ENCODE measurements at places on chromosomes 7 and 10.

DNA sequence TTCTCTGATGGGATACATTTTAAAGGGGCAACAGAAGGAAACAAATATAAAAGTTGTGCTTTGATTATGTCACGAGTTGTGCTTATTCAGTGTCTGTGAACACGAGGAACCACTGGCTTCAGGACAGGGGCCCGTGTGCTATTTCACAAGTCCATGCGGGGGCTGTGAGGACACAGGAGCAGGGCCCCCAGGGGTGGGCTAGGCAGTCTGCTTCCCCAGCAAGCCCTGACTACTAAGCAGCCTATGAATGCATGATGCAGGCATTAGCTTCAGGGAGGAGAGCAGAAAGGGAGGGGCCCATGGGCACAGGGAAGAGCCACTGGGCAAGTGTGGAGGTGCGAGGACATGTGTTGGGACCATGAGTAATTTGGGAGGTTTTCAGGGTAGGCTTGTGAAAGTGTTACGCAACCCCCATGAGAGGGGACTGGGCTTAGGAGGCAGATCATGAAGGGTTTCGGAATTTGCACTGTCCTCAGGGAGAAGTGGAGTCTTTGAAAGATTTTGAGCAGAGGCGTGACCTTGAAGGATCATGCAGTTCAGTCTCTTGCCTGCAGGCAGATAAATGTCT, 424.9 kb downstream of the CALN1 start:
- no peak for DNase-seq

DNA sequence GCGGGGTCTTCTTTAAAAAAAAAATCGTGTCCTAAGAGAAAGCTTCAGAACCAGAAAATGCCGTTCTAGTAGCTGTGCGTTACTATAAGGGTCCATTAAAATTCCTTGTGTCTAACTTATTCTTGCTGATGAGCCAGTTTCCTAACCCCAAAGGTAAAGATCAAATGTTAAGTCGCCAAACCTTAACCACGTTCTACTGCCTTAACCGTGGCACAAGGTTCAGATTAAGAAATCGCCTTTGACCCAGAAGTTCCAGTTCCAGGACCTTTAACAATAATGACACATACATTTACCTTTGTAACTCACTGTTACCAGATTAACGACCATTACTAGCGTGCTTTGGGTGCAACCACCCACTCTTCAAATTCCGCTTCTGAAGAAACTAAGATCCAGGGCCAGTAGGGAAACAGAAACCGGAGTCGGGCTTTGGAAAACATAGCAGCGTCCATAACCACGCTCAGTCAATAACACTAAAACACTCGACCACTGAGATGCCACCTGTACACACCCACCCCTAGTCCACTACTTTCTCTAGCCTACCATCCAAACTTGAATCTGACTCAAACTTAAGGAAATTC, 620 bp downstream of the BET1 start:
- no peak for DNase-seq

GRCh38 chr7:68143345-68143744, 1146.7 kb downstream of the TYW1 start:
- no peak for DNase-seq

- no peak for DNase-seq
Observed at GRCh38 chr10:125073996-125074395, 86.4 kb downstream of the CTBP2 start.

DNA sequence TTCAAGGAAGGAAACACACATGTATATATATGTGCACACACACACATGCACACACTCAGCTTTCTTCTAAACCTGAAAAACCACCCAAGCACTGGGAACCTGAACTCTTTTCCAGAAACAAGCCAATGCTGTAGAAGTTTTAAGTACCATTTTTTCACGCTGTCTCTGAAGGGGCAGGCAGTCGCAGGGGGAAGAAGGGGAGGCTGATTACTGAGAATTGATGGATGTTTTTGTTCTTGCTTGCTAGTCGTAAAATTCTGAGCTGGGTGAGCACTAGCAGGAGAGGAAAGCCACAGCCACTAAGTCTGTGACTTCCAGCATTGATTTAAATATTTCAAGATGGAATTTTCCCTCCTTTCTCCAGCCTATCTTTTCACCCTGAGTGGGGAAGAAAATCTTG, 391.8 kb downstream of the CALN1 start:
- DNase-seq = no peak

DNA sequence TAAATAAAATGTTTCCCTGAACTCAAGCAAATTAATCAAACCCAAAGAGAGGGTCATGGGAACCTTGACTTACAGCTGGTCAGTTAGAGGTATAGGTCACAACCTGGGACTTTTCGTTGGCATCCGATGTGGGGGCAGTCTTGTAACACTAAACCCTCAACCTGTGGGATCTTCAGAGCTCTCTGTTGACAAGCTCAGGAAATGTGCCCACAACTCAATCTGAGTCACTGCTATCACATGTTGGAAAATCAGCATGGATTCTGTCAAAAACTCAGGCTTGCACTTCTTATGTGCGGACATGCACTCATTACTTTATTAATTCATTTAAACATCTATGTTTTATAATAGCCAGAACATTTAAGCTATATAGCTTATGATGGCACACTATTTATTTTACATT, 424.6 kb upstream of the SORCS1 start:
- DNase-seq = no peak

GRCh38 chr10:1102416-1102815, 46.2 kb downstream of the WDR37 start:
- no peak for DNase-seq

DNA sequence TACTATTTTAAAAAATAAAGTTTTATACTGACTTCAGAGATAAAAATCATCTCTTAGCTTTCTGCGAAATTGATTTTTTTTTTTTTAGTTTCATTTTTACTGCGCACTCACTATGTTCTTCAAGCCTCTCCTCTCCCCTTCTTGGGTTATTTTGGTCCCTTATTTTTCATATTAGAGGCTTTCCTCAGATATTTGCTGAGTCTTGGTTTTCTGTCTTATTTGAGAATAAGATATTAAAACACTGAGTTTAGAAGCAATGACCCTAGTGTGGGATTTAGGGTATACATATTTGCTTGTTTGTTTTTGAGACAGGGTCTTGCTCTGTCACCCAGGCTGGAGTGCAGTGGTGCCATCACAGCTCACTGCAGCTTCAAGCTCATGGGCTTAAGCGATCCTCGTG, 59.9 kb downstream of the SND1 start:
- no peak for DNase-seq

DNA sequence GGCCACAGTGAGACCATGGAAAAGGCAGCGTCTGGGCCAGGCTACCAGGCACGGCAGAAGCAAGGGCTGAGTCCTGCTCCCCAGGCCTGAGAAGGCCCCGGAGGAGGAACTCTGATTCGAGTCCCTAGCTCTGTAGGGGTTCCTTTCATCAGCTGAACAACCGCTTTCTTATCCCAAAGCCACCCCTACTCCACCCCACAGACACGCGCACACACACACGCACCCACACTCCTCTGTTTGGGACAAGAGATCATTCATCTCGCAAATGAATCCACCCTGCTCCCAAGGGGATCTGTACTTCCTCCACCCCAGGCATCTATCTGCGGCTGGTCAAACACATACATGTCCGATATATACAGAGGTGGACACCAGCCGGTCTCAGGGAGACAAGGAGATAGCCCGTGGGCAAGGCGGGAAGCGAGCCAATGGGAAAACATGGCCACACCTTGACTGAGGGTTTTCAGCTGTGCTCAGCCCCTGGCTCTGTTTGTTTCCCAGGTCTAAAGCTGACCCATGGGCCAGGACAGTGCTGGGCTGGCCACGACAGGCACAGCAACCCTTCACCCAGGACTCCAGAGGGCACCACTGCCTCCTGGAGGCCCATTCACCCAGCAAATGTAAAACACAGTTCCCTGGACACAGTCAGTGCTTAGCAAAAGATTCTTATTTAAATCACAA, 7.3 kb downstream of the ZCCHC24 start:
- no peak for DNase-seq

- no peak for DNase-seq
Observed at GRCh38 chr10:8294779-8295178, 240.3 kb downstream of the GATA3 start.

- no peak for DNase-seq
Observed at GRCh38 chr7:28530175-28530802, 118.0 kb downstream of the CREB5 start.

DNA sequence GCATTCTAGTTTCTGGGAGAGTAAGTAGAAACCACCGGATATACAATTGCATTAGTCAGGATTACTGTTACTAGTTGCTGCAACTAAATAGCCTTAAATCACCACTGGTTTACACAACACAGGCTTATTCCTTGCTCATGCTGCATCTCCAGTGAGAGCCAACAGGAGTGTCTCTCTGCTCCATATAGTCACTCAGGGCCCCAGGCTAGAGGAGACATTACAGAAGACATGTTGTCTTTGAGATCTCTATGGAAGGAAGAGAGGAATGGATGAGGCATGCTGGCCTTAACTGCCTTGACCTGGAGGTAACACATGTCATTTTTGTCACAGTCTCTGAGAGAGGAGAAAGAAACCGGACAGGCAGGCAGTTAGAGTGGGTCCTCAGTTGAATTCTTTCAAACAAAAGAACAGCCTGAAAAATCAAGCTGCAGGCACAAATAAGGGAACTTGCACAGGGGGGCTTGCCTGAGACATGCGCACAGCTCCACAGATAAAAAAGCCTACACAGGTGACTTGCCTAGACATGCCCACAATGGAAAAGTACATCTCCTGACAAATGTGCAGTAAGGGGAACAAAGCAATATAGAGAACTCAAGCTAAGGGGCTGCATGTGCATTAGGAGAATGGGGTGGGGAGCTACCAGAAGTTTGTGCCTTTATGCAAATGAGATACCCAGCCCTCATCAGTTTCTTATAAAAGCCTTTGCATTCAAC, 348.0 kb downstream of the TYW1 start:
- no peak for DNase-seq

DNA sequence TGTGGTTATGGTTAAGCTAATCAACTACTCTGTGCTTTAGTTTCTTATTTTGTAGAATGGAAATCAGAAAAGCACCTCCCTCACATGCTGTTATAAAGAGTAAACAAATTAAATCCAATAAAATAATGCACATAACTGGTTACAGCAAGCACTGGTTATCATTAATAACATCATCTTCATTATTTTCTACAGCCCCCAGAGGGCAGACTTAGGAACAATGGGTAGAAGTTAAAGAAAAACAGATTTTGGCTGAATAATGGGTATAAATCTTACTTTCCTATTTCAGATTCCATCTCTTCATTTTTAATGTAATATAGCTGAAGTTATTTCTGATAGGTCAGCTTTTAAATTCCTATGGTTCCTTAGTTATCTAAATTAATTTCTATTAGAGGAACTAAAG, 126.5 kb downstream of the DOCK4 start:
- no peak for DNase-seq

GRCh38 chr7:130395421-130395820, 15.1 kb downstream of the CPA1 start:
- DNase-seq = no peak

GRCh38 chr10:78870458-78870857, 198.3 kb upstream of the ZMIZ1 start:
- DNase-seq = no peak

DNA sequence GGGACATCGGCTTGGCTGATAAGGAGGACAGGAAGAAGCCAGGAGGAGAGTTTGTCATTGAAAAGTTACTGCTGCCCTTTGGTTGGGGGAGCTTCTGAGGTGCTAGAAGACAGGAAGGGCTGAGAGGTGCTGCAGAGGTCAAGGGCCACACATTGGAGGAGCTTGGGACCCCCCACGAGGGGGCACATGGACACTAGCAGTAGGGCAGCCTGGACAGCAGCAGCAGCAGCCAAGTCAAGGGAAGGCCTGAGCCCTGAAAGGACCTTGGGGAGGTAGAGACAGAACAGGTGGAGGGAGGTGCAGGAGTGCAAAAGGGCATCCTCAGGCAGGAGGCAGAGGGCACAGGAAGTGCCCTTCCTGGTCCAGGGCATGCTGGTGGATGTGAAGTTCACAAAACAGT, 439.7 kb upstream of the IGFBP3 start:
- no peak for DNase-seq

- no peak for DNase-seq
Observed at GRCh38 chr7:98474558-98474957, 73.7 kb upstream of the BAIAP2L1 start.

GRCh38 chr7:146961617-146962016, 845.0 kb downstream of the CNTNAP2 start:
- DNase-seq = peak; percentile 53

- no peak for DNase-seq
Observed at GRCh38 chr7:95335093-95335492, 10.8 kb upstream of the PON1 start.

GRCh38 chr10:13448216-13448615, 80.6 kb downstream of the BEND7 start:
- no peak for DNase-seq

DNA sequence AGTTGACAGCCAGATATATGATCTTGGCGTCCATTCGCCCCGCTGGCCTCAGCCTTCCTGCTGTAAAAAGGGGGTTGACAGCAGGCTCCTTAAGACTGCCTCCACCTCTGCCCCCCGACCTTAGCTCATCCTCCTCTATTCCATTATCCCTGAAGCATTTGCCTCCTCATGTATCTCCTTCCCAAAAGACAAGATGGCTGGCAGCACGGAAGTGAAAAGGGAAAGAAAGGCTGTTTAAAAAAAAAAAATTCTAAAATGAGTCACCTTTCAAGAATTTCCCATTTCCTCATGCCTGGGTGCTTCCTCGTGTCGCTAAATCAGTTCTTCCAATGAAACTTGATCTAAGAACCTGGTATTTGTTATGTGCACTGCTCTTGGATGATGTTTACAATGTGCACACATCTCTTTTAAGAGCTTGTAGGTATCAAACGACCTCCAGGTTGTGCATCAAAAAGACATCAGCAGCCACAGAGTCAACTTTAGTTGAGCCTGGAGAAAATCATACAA, 1.7 kb downstream of the SCRN1 start:
- DNase-seq = peak; percentile 79

GRCh38 chr10:116112232-116113231, 160.5 kb downstream of the GFRA1 start:
- no peak for DNase-seq

- no peak for DNase-seq
Observed at GRCh38 chr7:107860279-107860961, 30.6 kb upstream of the DLD start.

DNA sequence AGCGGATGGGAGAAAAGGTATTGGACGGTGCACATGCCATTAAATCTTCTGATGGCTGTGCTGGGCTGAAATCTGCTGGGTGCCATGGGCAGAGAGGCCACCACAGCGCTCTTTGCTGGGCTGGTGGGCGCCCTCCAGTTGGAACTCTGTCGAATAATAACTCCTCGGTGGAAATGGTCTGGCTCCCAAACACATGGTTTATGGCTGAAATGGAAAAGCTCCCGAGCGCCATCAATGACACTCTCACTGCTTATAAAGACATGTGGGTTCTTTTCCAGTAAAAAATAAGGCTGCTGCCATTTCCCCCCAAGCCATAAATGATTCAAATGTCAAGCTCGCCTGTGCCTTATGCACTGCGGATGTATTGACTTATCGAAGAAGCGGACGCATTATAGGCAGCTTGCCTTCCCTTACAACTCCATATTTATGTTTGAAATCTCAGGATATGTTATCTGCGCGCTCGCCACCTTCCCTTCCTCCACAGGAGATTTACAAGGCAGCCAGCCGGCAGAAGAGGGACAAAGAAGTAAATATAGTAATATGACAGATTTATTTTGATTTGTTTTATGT, 239.0 kb upstream of the MKI67 start:
- DNase-seq = no peak

Data from umbilical cord (tissue), 2 donors.